ENCODE measurements at places on chromosomes 7 and 10.

DNA sequence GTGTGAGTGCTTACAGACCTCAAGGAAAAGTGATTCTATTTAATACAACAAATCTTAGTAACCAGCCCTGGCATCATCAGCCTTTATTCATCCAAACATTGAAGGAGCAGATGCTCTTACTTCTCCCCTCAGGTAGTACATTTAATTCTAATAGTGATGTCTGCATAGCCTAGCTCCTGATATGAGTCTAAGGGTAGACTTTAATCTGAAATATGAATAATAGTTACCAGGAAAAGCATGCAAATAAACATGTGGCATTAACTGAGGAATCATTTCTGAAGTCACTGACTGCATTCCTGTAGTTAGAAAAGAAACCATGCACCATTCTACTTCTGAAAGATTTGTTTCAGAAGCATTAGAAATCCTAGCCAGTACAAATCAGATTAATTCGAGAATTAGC lies 25.7 kb upstream of the LMBR1 start:
- no peak for DNase-seq

DNA sequence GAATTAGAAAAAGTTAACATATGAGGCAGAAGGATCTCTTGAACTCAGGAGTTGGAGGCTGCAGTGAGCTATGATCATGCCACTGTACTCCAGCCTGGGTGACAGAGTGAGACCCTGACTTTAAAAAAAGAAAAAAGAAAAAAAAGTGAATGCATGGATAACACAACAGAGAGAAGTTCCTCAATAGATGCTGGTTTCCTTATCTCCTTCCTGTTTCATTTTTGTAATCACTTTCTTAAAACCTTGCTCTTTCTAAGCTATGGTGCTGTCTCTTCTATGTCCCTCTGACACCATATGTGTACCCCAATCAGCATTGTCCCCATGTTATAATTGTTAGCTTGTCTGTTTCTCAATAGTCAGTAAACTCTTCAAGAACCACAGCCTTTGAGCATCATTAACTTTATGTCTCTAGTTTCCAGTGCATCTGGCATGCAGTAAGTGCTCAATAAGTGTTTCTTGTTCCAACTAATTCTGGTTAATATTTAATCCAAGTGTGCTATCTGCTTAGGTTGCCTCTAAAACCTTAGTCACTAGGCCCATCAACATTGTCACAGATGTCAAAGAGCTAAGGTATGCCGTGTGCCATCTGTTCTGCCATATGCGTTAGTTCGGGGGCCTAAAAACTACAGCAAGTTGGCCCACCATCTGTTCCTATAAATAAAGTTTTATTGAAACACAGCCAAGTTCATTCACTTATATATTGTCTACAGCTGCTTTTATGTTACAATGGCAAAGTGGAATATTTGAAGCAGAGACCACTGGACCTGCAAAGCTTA lies 36.2 kb downstream of the MPP7 start:
- no peak for DNase-seq

DNA sequence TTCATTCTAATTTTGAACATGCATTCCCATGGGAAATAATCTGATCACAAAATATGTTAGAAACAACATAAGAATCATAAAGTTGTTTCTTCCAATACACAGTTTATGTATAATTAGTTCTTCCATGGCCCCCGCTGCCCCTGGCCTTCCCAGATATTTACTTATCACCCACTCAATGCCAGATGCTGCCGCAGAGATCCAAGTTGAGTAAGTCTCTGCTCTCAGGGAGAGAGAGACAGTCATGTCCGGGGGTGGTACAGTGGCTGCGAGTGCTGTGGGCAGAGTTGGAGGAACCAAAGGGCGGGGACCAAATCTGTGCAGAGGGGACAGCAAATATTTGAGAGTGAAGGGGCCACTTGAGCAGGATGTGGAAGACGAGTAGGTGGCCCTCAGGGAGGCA lies 37.1 kb downstream of the COL26A1 start:
- peak; percentile 17 for DNase-seq

DNA sequence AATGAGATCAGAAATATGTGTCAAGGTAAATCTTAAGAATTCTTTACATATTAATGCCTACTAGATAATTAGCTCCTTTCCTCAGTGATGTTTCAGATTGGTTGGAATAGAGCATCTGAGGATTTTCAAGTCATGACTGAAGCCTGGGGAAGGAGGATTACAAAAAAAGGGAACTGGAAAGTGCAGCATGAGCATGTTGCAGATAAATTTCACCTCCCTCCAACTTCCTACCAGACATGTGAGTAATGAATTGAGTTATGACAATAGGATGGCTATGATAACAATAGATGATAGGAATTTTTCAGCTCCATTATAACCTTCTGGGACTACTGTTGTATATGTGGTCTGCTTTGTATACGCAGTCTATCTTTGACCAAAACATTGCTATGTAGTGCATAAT lies 104.2 kb upstream of the RAB18 start:
- DNase-seq: no peak

GRCh38 chr7:138837627-138838026 lies 39.6 kb upstream of the ATP6V0A4 start:
- DNase-seq: no peak

DNA sequence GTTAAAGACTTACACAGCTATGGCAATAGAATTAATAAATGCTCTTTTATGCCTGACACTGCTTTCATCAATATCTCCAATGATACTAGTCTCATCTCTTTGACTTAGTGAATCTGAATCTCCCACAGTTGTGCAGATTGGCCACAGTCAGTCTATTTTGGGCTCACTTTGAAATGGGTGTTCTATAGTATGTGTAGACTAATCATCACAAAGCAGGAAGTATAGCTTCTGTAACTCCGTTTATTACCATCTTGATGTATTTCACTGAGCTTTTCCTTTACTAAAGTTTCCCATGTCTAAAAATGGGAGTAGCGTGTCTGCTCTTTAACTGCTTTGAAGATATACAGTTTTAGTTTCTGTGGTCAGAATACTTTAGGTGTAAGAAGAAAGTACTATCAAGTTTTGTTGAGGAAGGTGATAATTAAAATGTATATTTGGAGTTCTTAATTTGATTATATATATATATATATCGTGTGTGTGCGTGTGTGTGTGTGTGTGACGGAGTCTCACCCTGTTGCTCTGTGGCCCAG lies 70.1 kb downstream of the ST7 start:
- DNase-seq: no peak

DNA sequence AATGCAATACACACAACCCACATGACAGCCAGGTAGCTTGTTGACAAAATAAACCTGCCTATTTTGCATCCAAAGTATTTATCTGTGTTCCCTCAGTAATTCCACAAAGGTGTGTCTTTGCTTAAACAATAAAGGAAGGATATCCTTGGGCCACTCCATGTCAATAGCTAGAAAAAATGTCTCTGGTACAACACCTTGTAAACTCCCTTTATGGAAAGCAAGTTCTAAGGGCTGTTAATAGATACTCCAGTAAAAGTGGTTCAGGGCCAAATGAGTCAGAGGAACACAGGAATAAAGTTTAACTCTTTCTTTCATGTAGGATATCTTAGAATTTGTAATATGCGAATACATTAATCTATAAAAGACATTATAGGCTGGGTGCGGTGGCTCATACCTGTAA lies 96.9 kb upstream of the LRRTM3 start:
- no peak for DNase-seq

- no peak for DNase-seq
Measured at GRCh38 chr7:156474241-156474743, 166.3 kb upstream of the RNF32 start.
